SK-N-DZ (cell line): ENCODE measurements at places on chromosomes 2 and 18.

- DNase-seq, result no peak
Observed at GRCh38 chr2:139645617-139646016, 865.4 kb upstream of the NXPH2 start.

DNA sequence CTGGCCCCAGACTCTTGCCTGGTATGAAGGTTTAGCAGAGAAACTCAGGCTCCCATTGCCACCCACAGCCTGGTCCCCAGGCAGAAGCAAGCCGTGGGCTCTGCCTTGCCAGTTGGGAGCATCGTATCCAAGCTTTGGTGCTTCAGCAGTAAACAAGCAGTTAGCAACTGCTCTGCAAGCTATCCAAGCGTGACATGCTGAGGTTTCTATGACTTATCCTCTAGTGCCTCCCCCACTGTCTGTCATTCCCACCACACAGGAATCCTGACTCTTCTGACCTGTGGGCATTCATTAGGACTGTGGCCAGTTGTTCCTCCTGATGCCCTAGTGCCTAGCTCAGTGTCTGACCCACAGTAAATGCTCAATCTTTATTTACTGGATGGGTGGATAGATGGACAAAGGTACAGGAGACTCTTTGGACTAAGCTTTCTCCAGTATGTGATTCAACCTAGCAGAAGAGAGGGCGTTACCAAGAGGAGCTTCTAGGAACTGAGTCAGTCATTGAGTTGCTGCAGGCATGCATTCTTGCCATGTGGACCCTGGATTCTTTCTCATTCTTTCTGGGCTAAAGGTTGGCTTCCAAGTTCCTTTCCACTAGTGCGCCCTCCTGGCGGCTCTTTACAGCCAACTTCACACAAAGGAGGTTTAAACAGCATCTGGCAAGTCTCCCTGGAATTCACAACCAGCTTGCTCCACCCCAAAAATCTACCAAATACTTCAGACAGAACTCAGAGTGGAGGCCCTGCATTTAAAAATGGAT, 40.6 kb upstream of the MRPL19 start:
- no peak for DNase-seq

DNA sequence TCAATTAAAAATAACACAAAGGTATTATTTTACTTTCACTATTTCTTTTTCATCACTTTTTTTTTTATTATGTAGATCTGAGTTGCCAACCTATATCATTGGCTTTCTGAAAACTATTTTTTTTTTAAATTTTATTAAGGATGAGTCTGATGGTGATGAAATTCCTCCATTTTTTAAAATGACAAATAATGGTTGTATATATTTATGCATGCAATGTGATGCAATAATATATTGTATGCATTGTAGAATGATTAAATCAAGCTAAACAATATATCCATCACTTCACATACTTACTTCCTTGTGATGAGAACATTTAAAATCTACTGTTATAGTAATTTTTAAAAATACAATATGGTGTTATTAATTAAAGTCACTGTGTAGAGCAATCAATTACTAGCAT, 1081.6 kb downstream of the CNTNAP5 start:
- no peak for DNase-seq

- DNase-seq, result no peak
Observed at GRCh38 chr2:216799873-216800431, 59.9 kb downstream of the TNP1 start.

DNA sequence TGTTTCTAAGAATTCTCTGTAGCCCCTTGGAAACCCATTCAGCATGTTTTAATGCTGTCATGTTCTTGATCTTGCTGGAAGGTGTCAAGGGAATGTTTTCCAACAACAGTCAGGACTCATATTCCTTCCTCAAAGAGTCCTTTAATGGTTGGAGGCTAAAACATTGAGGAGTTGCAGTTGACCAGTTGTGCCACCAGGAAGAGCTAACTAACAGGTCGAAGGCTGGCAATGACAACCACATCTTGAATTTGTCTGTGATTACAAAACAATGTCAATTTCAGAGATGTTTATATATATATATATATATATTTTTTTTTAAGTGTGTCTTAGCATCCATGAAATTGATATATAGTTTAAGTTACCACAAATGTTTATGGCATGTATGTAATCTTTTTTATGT, 151.5 kb downstream of the INO80D start:
- DNase-seq, result no peak

DNA sequence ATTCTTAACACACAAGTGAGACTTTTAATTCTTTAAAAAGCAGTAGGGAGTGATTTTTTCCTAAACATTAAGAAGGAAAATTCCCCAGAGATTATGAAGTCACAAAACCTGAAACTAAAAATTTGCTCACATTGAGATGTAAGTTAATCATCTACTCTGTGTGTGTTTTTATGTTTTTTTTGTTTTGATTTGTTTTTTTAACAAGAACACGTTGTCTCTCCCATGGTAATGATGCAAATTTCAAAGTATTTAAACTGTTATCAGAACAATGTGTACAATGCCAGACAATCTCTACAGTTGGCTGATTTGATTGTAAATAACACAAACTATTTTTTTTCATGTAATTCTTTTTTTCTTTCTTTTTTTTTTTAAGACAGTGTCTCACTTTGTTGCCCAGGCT, 71.5 kb downstream of the COLEC12 start:
- no peak for DNase-seq

DNA sequence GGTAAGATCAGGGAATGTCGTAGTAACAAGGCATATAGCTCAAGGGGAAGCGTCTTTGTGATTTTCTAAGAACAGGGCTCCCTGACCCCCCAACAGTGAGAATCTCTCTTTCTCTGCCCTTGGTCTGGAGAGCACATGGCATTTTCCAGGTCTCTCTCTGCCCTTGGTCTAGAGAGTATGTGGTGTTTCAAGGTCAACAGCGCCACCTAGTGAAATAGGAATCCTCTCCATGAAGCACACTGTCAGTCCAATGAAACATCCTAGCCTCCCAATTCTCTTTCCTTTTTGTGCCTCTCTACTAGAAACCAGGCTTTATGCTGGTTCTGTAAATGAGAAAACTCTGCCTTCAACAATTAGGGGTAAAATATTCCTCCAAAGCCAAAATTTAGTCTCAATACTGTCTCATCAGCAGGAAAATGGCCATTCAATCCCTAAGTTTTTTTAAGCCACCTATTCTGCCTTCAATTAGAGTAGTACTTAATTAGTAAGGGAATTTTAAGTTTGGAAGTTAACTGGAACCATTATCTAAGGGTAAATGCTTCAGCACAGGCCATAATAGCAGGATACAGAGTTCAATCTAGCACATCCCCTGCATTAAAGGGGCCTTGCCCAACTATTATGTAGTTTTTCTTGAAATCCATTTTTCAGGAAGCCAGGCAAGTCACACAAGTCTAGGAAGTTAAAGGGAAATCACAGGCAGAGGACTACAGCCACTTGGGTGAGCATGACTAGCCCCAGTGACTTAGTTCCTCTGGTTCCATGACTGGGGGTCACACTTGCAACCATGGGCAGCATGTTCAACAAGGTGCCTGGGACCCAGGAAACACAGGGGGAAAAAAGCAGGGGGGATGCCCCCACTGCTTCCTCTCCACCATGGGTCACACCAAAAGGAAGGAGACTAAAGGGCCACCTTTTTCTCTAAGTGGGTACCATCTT, 12.4 kb downstream of the DYM start:
- peak; percentile 38 for DNase-seq

GRCh38 chr2:142531377-142531776, 346.1 kb upstream of the KYNU start:
- DNase-seq, result no peak

GRCh38 chr18:58887613-58887963, 22.9 kb downstream of the ZNF532 start:
- no peak for DNase-seq

DNA sequence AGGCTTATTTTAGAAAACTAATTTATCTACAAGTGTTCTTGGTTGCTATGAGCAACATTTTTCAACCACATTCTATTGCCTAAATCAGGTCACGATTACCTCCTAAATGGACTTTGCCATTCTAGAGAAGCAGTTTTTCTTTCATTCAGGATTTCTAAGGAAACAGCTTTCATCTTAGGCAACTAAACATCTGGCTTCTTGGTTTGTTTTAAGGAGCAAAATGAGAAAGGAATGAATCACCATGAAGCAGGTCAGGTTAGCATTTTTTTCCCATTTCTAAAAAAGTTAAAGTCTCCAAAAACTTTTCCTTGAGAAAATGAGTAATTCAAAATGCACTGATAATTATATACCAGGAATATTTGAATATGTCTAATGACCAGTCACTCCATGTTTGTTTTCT, 114.8 kb downstream of the GAREM1 start:
- no peak for DNase-seq

DNA sequence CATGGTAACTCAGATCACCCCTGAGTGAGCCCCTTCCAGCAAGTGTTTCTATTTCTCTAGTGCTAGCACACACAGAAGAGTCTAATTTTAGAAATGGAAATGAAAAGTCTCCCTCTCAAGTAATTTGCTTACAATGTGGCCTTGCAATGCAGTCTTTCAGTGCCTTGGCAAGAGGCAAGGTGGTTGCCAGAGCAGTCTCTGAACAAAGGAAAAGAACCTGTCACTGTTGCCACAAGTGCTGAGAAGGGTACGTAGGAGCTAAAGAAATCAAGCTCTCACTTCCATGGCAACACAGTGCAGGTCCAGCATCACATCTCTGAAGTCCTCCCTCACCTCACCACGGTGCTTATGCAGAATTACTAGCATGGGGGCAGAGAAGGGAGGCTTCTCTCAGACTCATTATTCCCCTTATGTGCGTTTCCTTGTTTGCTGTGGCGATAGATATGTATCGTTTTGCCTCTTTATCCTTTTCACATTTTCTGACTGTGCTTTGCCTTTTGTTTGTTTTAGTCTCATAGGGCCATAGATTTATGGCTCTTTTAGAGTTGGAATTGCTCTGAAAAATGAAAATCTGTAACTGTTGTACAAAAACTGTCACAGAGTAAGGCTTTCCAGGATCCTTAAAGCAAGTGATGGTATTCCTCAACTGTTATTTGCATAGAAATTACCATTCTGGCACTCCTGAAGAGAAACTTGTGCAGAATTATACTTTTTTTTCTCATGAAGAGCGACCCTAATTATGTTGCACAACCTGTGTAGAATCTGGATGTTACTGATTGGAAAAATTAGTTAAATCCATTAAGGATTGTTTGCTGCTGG, 164.8 kb downstream of the CCDC85A start:
- no peak for DNase-seq

GRCh38 chr2:131092458-131093005, 728 bp downstream of the FAM168B start:
- no peak for DNase-seq

GRCh38 chr2:207883002-207883780, 113.5 kb upstream of the FZD5 start:
- no peak for DNase-seq

- DNase-seq, result no peak
Observed at GRCh38 chr2:96470636-96471035, 34.5 kb downstream of the NEURL3 start.

- no peak for DNase-seq
Observed at GRCh38 chr2:201242571-201243277, 17.6 kb upstream of the CASP8 start.

GRCh38 chr2:197236816-197237215, 73.8 kb downstream of the ANKRD44 start:
- DNase-seq, result no peak

- DNase-seq, result no peak
Observed at GRCh38 chr2:192194265-192194865, 368 bp downstream of the TMEFF2 start.

DNA sequence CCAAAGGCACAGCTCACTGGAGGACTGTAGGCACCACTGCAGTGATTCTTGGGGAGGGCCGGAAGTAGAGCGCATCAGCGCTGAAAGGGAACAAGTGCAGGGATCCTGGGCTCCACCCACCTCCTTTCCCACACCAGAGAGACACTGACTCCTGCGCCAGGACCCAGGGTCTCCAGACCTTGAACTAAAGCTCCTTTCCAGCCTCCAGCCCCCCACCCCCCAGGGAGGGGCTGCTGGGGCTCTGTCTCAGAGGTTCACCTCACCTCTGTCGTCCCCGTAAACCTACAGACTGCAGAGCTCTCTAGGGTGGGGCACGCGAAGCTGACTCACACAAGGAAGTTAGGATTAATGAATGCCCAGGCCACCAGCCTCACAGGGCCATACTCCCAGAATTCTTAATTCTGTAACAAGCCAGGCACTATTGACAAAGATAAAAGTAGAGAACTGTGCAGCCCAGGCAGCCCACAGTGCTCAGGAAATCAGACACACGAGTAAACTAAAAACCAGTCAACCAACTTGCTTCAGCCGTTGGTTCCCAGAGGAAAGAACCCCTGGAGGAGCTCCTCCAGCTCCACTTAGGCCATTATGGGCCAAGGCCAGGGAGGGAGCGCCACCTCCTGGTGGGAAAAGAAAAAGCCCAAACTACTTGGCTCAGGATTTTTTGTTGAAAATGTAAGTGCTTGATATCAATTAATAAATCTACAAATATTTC, 45.1 kb upstream of the ACAA2 start:
- peak; percentile 56 for DNase-seq

- no peak for DNase-seq
Observed at GRCh38 chr18:23397907-23398306, 55.2 kb upstream of the RIOK3 start.

DNA sequence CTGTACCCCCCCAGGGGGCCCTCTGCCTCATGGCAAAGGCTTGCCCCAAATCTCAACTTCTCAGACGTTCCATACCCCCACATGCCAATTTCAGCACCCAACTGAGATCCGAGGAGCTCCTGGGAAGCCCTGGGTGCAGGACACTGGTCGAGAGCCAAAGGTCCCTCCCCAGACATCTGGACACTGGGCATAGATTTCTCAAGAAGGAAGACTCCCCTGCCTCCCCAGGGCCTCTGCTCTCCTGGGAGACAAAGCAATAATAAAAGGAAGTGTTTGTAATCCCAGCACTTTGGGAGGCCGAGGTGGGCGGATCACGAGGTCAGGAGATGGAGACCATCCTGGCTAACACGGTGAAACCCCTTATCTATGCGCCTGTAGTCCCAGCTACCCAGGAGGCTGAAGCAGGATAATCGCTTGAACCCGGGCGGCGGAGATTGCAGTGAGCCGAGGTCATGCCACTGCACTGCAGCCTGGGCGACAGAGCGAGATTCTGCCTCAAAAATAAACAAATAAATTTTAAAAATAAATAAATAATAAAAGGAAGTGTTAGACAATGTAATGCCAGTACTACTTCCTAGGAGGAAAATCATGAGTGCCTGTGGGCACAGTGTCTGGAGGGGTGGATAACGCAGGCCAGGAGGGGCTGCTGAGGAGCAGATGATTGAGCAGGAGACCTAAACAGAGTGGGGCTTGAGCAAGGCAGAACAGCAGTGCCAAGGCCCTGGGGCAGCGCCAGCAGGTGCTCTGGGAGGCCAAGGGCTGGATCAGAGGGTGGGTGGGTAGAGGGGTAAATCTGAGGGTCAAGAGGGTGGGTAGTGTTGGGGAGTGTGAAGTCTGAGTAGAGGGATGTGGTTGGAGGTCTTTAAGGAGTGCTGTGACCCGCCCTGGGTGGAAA, 4.0 kb downstream of the ALPP start:
- DNase-seq, result no peak
